ENCODE measurements at places on chromosomes 7 and 10. TPM values are rescaled to one million over a fixed set of nuclear protein-coding genes. Genes with fewer than 3 reads are reported as not detected.

- DNase-seq, result no peak
Observed at GRCh38 chr10:75038335-75038734, 73.1 kb upstream of the SAMD8 start.

Gene IFT22
- total RNA-seq, result 33.0 TPM

DNA sequence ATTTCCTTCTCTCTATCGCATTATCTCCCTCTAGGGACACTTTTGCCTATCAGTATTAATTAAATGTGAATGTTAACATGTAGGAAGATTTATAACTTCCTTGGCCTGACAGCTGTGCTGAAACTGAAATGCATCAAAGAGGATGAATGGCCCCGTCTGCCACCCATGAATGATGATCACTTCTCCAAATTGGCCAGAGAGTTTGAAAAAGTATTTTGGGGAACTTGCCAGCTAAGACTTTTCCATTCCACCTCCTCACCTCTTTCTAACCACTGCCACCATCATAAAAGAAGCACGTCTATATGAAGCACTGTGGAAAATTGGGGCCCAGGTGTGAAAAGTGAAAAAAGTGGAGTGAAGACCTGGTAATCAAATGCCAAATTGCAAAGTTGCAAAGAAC, 25.4 kb upstream of the ST8SIA6 start:
- no peak for DNase-seq

DNA sequence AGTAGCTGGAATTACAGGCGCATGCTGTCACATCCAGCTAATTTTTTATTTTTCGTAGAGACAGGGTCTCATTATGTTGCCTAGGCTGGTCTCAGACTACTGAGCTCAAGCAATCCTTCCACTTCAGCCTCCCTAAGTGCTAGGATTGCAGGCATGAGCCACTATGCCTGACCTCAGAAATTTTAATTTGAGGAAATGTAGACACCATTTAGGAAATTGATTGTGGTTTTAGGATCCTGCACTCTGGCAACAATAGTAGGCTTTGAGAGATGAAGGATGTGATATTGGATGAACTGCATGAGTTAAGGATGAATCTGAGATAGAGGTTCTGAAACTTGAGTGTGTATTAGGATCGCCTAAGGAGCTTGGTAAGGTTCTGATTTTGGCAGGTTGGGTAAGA, 66.5 kb downstream of the PPP1R9A start:
- DNase-seq, result no peak

DNA sequence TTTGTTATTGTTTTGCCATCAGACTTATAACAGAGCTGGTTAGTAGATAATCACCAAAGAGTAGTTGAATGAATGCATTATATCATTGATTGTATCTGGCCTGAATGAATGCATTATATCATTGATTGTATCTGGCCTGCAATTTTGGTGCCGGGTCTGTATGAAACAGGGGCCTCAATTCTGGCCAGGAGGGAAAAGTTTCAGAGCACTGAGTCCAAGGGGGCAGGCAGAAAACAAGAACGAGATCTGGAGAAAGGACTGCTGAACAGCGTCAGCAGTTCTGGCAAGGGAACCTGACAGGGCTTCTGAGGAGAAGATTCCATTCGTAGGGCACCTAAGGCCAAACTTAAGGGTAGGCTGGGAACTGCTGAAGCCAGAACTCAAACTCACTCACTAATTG, 128.0 kb downstream of the SEMA3C start:
- DNase-seq, result no peak

Gene CARD11
- 1.7 TPM for total RNA-seq

All from chondrocyte (in vitro differentiated cells).